ENCODE measurements at places on chromosomes 1 and 21. TPM values are rescaled to one million over a fixed set of nuclear protein-coding genes. Genes with fewer than 3 reads are reported as not detected.

DNA sequence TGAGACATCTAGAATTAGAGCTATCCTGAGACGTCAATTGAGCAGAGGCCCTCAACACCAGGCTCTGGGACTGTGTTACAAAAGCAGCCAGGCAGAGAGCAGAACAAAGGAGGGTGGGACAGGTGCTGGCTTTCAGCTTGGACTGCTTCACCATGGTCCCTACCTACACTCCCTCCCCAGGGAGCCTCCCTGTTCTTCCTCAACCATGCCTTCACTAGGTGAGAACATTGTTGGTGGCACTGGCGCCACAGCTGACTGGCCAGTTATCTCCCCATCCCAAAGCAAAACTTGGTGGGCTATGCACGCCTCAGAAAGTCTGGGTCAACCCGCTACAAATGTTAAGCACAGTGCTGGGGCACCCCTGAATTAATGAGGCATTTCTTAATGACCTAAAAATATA, 87.8 kb downstream of the NMNAT2 start:
- DNase-seq: no peak

DNA sequence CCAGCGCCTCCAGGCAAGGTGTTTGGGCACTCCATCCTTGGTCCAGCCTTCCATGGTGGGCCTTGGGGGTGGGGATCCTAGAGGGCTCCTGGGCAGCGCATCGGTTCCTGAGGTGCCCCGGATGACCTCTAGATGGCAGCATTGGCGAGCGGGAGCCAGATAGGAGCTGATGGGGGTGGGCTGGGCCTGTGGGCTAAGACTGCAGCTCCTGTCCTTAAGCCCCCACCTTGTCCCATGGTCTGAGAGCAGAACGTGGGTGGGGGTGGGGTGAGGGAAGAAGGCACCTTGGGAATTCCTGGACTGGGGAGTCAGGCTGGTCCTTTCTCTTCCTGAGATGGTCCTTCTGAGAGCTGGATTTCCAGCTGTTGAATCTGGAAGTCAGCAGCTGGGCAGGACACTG, 93.4 kb upstream of the CSF3R start:
- DNase-seq: no peak

DNA sequence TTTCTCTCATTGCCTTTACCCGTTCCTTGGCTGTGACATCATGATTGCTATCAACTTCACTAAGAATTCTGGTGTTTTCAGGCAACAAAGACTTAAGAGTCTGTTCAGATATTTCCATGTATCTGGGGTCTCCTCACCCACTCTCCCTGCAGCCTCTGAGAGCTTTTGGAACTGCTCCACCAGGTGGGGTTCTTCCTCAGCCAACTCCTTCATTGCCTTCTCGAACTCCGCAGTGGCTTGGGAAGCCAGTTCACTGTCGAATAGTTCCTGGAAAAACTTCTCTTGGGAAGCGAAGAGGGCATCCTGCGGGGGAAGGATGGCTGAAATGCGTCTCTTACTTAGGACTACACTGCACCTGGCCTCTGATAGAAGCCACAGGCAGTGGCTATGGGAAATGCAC, 2.1 kb downstream of the PEX19 start:
- no peak for DNase-seq

GRCh38 chr1:3625151-3625907, 514 bp downstream of the TPRG1L start:
- no peak for DNase-seq

- no peak for DNase-seq
Measured at GRCh38 chr1:183131166-183131565, 54.9 kb upstream of the LAMC2 start.

- DNase-seq: peak; percentile 37
Measured at GRCh38 chr1:157580179-157580827, 17.6 kb downstream of the FCRL4 start.

DNA sequence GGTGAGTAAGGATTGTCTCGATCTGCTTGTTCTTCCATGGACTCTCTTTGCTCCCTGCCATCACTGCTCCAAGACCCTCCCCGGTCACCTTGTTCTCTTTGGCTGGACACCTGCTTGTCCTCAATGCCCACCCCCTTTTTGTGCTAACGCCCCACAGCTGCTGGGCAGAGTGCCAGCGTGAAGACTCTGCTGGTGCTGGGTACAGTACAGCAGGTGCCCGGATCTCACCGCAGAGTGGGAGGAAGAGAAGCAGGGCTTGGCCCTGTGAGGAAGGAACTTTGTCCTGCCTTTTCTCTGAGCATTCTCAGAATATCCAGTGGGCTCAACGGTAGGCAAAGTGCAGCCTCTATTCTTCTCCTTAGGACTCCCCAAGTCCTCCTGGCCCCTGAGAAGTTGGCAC, 90.1 kb downstream of the PLXNA2 start:
- DNase-seq: no peak

DNA sequence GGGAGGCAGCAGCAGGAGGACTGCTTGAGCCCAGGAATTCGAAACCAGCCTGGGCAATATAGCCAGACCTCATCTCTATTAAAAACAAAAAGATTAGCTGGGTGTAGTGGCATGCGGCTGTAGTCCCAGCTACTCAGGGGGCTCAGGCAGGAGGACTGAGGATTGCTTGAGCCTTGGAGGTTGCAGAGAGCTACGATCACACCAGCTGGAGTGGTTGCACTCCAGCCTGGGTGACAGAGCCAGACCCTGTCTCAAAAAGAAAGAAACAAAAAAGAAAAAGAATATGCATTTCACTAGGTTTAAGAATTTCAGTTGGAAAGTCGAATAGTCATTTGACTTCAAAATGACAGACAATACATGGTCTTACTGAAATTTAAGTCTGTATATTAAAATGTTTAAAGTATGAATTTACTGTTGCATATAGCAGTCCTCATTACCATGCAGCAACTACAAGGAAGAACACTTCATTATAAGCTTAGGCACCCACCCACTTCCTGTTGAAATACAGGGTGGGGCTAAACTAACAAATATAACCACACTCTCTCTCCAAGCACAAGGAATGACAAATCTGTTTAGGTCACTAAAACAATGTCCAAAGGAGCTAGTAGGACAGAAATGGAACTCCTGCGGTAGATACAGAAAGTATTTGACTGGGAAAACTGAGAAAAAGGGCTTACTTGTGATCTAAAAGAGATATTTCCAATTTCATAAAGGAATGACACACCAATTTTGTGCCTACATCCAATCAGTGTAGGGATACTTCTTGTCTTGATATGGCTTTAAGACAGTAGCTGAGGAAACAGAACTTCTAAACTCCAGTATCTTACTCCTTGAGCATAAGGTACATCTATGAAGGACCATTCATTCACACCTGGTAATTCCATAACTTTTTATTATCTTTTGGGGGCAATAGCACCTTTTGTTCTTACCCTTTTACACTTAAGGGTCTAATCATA, 44.1 kb downstream of the GPR3 start:
- no peak for DNase-seq

DNA sequence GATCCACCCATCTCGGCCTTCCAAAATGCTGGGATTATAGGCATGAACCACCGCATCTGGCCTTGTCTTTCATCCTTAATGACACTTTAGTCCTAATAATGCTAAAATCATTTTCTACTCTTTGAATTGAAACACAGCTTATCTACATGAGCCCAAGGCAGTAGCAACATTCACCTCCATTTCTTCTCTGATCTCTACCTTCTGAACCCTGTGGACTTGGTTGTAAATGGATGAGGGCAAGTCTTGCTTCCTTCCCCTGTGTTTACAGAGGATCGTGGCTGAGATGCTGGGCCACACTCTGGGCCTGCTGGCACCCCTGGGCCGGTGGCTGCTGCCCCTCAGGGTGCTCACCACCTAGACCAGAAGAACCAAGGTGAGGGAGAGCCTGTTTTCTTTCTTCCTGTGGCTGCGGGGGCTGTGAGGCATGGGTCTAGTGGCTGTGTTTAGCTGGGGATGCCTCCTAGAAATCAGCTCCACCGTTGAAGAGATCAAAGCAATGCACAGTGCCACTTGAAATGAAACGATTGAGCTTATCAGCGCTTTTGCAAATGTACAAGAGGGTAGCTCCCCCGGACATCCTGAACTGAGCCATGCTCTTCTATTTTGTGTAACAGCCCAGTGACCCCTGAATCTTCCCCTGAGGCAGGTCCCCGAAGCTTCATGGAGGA, 32.2 kb upstream of the LGALS8 start:
- no peak for DNase-seq

DNA sequence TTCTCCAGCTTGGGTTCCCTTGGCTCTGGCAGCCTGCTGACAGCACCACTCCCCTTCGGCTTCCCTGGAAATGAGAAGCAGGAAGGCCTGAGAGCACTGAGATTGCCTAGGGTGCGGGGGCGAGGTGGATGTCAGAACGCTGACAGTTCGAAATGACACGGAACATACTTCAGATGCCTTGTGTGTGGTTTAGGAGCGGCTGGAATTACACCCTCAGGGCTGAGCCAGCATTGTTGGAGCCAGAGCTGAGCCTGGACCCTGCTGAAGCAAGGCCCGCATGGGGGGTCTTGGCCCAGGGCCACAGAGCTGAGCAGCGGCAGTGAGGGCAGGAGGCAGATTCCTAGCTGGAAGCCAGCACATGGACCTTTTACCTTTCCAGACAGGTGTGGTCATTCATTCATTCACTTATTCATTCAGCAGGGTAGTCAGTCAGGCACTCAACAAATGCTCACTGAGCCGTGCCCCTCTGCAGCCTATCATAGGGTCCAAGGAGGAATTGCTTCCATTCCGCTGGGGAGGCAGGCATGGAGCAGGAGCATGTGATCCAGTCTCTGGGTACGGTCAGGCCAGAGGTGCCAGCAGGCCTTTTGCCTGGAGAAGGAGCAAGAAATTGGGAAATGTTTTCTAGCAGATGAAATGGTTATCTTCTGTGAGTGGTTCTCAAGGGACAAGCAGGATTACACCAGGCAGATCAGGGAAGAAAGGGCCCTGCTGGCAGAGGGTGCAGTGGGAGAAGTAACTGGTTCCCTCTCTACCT, 6.6 kb upstream of the FOXE3 start:
- no peak for DNase-seq

GRCh38 chr21:41966872-41967621, 13.2 kb upstream of the C2CD2 start:
- no peak for DNase-seq

DNA sequence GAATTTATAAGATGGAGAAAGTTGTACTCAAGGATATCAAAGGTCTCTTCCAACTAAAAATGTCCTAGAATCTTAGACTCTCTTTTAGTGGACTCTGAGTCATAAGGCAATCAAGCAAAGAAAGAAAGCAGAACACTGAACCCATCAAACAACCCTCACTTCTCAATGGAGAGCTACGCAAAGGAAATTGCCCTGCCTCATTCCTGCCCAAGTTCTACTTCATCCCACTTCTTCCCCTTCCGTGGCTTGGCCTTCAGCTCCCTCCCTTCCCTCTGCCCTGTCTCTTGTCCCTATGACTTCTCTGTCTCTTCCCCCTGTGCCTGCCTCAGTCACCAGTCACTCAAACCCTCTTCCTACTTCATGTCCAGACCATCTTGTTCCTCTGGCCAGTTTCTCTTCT, 58.5 kb downstream of the RIMS3 start:
- no peak for DNase-seq

GRCh38 chr1:85001742-85002141, 4.8 kb upstream of the MCOLN2 start:
- DNase-seq: no peak

GRCh38 chr1:119660253-119661083, 12.4 kb upstream of the ZNF697 start:
- no peak for DNase-seq

- DNase-seq: no peak
Measured at GRCh38 chr1:24286246-24287010, 32.7 kb upstream of the GRHL3 start.

DNA sequence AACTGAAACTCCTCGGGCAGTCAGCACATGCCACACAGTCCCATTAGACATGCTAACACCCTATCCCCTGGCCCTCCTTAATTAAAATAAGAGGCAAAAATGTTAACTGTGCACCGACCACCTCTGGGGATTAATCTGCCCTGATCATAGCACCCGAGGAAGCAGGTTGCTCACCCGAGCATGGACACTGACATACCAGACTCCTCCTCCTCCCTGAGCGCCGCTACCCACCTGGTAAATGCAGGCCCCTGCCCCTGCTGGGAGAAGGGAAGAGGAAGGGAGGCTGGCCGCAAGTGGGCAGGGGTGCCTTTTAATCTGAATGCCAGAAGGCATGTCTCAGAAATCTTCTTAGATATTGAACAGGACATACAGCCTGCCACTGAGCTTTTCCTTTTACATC, 360.9 kb downstream of the RRAGC start:
- no peak for DNase-seq

DNA sequence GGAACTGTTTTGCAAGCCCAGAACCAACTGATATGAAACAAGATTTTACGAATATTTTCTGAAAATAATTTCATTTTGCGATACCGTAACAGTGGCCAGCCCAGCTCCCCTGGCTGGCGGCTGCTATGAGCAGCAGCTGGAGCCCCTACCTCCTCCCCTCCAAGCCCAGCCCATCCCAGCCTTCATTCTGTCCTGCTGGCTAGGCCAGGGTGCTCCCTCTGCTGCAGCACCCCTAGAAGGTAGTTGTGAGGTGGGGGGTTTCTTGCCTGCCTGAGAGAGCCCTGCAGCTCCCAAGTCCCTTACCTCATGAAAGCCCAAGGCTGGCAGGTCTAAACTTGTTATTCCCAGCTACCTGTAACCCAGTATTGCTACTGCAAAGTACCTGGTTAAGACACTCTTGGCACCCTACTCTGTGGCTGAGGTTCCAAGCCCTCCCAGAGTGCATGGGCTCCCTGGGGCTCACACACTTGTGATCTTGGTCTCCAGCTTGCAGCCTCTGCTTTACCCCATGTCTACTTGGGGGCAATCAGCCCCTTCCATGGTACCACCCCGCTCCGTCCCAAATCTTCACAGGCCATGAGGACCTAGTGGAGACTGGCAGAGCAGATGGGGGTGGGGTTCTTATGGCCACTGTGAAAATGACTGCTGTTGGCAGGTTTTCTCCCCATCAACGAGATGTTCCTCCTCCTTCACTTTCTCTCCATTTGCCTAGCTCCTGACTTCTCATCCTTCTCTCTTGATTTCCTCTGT, 239.8 kb downstream of the TRABD2B start:
- DNase-seq: no peak

PRELP gene
- 5.3 TPM for polyA plus RNA-seq

KRTAP10-4 gene
- polyA plus RNA-seq: not detected

SLC9C2 gene
- polyA plus RNA-seq: 0.18 TPM

SPRR1A gene
- not detected for polyA plus RNA-seq
